ENCODE measurements at places on chromosomes 4 and X.

DNA sequence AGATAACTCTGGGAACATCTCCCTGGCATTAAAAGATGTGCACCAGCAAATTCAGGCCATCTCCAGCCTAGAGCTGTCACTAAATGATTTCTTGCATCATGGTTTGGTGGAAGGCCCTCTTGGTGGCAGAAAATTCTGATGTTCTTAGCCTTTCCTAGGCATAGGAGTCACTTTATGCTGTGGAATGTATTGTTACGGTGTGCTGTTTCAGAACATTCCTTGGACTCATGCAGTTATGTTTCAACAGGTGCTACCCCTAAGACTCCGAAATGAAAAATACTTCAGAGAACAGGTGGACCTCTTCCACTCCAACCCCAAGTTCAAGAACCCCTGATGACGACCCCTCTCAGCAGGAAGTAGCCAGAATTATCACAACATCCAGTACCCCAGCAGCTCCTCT is 20.3 kb upstream of the PAPSS1 start:
- DNase-seq, result no peak

- DNase-seq, result no peak
Measured at GRCh38 chrX:32448945-32449344, 762.4 kb downstream of the DMD start.

DNA sequence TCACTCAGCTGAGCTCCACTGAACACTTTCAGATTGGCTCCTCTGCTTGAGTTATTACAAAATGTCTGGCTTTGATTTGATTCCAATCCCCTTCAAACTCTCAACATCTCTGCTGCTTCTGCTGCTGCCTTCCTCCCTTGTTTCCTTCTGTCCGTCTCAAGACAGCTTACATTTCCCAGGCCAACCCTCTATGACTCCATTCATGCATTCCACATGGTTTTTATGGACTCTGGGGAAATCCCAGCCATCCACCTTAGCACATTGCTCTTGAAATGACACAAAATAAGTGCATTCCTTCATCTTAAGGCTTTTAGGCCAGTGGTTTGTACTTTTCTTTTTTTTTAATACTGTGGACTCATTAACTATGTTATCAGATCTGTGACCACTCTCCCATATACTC is 68.5 kb upstream of the TMEM164 start:
- DNase-seq, result no peak

GRCh38 chr4:185404031-185404430 is 7.4 kb downstream of the ANKRD37 start:
- DNase-seq, result no peak

DNA sequence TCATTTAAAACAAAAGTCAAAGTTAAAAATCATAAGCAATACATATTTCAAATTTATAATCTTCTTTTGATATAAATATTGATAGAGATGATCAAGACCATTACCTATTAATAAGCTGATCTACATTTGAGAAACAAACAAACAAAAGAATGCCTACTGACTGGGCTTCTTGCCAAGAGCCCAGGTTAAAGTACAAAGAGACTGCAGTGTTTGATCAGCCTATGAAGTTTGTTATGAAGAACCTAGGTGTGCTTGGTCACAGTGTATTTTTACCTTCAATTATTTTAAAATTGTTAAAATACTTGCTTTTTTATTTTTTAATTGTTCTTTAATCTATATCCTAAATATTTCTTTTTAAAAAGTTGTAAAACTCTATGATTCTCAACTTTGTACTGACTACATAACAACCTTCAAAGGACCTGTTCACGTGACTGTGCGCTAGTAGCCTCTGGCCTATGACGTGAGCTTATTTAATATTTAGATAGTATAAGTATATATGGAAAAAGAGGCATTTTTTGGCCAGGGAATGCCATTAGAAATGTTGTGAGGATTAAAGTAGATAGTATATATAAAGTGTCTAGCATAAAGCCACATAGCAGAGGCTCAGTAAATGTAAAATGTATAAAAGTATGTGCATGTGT is 11.4 kb upstream of the SLC39A8 start:
- DNase-seq, result no peak

DNA sequence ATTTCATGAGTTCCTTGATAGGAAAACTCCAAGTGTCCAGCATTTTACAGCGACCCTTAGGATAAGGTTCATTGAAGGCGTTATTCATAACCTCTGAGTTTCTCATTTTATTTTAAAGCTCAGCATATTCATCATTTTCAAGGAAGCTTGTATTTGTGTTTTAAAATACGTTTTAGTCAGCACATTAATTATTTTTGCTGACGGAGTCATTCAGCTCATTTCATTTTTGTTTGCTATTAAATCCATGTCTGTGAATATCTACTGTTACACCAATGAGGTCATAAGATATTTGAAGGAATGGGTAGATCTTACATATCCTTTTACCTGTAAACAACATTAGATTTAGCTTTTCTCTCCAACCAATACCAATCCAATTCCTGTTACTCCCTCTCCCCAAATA is 1766.3 kb upstream of the PCDH10 start:
- DNase-seq, result no peak

DNA sequence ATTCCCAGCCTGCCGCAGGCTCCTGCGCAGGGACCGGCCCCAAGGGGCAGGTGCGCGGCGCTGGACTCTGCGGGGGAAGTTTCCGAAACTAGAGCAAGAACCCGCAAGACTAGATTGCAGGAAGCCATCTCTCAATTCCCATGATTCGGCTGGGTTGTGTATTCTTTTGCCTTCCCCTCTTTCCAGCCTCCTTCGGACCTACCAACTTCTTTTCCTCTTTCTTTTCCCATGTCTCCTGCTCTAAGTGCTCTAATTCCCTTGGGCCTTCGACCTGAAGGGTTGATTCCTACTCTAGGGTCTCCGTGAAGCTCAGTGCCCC is 645 bp upstream of the OPHN1 start:
- DNase-seq, result no peak

- no peak for DNase-seq
Measured at GRCh38 chr4:185204238-185204910, 574 bp upstream of the CFAP97 start.

Measured in T-cell (primary cell).